ENCODE measurements at places on chromosomes 3 and 15. TPM values are rescaled to one million over a fixed set of nuclear protein-coding genes. Genes with fewer than 3 reads are reported as not detected.
A peak's percentile ranks its signal among the peaks of the same experiment; 100 is the strongest.

GRCh38 chr3:151393146-151393830, 8.7 kb upstream of the P2RY12 start:
- no peaks in the 10 kb centered on the region for H3K27me3 ChIP-seq
- H3K4me1 ChIP-seq: peaks cover 4% of the 10 kb centered on the region
- no peaks in the 10 kb centered on the region for H3K36me3 ChIP-seq
- H3K27ac ChIP-seq: no peak overlapping the region
- no peak overlapping the region for H3K4me3 ChIP-seq

GRCh38 chr3:129329858-129330257, 51.2 kb downstream of the HMCES start:
- no peak for DNase-seq
- no peaks in the 10 kb centered on the region for H3K36me3 ChIP-seq
- H3K27ac ChIP-seq: no peak overlapping the region
- H3K4me3 ChIP-seq: no peak overlapping the region
- no peaks in the 10 kb centered on the region for H3K4me1 ChIP-seq
- no peaks in the 10 kb centered on the region for H3K27me3 ChIP-seq

DNA sequence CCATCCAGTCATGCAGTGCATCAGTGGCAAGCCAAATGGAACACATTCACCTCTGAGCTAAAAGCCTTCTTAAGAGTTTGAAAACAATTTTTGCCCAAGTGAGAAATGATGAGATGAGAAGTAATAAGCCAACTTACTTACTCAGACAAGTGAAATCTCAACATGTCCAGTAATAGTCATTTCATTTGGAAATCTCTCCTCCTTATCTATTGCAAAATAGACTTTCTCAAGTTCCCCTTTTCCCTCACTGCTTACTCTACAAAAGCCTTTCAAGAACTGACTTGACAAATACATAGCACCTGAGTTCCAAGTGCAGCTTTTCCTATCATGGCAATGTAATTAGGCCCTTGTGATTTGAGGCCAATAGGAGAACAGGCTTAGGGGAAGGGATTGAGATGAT, 282.3 kb downstream of the SLC9A9 start:
- H3K36me3 ChIP-seq: no peaks in the 10 kb centered on the region
- H3K27ac ChIP-seq: no peak overlapping the region
- H3K4me3 ChIP-seq: no peak overlapping the region
- peaks cover 3% of the 10 kb centered on the region for H3K4me1 ChIP-seq

DNA sequence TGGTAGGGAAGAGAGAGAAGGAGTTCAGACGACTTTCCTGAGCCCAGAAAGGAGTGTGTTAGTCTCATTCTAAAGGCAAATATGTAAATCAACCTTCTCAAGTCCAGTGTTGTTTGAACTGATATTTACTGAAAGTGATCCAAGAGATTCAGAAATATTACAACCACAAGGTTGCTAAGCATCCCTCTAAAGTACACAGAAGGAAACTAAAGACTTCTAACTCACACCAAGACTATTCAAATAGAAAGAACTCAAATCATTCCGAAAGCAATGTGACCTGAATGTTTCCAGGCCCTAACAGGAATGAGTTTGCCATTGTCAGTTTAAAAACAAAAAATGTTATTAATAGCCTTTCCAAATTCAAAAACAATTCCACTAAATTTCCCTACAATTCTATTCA, 56.9 kb upstream of the VGLL3 start:
- no peak overlapping the region for H3K4me3 ChIP-seq
- H3K4me1 ChIP-seq: no peaks in the 10 kb centered on the region
- no peaks in the 10 kb centered on the region for H3K36me3 ChIP-seq
- H3K27me3 ChIP-seq: no peaks in the 10 kb centered on the region
- H3K27ac ChIP-seq: no peak overlapping the region
- no peak for DNase-seq

DNA sequence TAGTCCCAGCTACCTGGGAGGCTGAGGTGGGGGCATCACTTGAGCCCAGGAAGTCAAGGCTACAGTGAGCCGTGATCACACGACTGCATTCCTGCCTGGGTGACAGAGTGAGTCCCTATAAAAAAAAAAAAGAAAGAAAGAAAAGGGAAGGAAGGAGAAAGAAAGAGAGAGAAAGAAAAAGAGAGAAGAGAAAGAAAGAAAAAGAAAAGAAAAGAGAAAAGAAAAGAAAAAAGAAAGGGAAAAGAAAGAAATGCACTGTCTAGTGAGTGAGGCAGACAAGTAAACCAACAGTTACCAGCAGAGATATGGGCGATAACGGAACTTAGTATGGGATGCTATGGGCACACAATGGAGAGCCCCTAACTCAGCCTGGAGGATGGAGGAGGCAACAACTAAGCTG, 37.2 kb upstream of the TSEN2 start:
- H3K27me3 ChIP-seq: peaks cover 2% of the 10 kb centered on the region
- H3K4me3 ChIP-seq: no peak overlapping the region
- H3K4me1 ChIP-seq: no peaks in the 10 kb centered on the region
- H3K27ac ChIP-seq: no peak overlapping the region

DNA sequence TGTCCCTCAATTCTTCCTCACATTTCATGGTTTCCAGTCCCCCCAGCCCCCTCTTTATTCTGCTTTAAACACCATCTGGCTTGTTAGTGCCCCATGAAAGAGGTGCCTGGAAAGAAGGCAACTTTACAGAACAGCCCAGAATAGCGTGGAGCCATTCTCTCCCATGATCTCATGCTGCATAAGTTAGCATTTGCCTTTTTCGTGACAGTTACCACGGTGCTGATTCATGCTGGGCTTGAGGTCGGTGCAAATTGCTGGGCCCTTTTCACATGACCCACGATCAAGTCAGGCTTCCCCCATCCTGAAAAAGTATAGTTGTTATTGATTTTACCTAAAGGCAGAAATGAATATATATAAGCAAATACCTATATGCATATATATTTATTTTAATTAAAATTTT, 29.6 kb downstream of the SQOR start:
- H3K4me3 ChIP-seq: no peak overlapping the region
- H3K27me3 ChIP-seq: no peaks in the 10 kb centered on the region
- DNase-seq: peak; percentile 86

DNA sequence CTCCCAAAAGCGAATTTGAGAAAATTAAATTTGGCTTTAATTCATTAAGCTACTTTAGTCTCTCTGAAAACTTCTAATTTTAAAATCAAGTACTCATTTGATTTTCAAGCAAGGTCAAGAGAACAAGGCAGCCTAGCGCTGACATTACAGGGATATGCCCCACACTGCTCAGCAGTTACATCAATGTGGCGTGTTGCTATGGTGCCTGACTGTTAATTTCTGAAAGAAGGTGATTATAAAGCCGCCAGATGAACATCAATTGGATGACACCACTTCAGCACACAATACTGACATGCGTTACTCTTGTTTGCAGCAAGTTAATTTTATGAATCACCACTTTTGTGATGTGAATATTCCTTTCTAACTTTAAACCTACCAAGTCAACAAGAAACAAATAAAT, 284.4 kb downstream of the FOXP1 start:
- H3K4me1 ChIP-seq: peaks cover 17% of the 10 kb centered on the region
- H3K27ac ChIP-seq: no peak overlapping the region

The TRPM1 gene
- total RNA-seq: under 0.01 TPM

The SERINC4 gene
- total RNA-seq: not detected

The PARP15 gene
- 3.2 TPM for total RNA-seq

Measured in osteoblast (primary cell).